ENCODE measurements at places on chromosomes 16 and 17. TPM values are rescaled to one million over a fixed set of nuclear protein-coding genes. Genes with fewer than 3 reads are reported as not detected.

The COX6A2 gene
- total RNA-seq, result not detected

The TCAP gene
- not detected for total RNA-seq

The ALOX15B gene
- total RNA-seq, result not detected

The SOCS1 gene
- 10.5 TPM for total RNA-seq

The TMEM238L gene
- total RNA-seq, result not detected

The SRCIN1 gene
- not detected for total RNA-seq

The MOSMO gene
- total RNA-seq, result 13.6 TPM

The CORO6 gene
- total RNA-seq, result 2.0 TPM

The CTRB2 gene
- total RNA-seq, result not detected

The SRR gene
- 21.7 TPM for total RNA-seq

The SEZ6L2 gene
- total RNA-seq, result 17.7 TPM

The KCNH4 gene
- not detected for total RNA-seq

The CDK5R1 gene
- total RNA-seq, result 1.6 TPM

The RAB37 gene
- total RNA-seq, result not detected

The HP gene
- not detected for total RNA-seq

The TBC1D26 gene
- total RNA-seq, result not detected

The RARA gene
- 27.6 TPM for total RNA-seq

The BOLA2B gene
- total RNA-seq, result 157 TPM

The CCL22 gene
- total RNA-seq, result not detected

The ABCC6 gene
- total RNA-seq, result 0.29 TPM

The HIC1 gene
- 148 TPM for total RNA-seq

Data from placental pericyte (primary cell).